Breast epithelium (tissue), 4 donors: ENCODE measurements at places on chromosomes 5 and 9. TPM values are rescaled to one million over a fixed set of nuclear protein-coding genes. Genes with fewer than 3 reads are reported as not detected.

DNA sequence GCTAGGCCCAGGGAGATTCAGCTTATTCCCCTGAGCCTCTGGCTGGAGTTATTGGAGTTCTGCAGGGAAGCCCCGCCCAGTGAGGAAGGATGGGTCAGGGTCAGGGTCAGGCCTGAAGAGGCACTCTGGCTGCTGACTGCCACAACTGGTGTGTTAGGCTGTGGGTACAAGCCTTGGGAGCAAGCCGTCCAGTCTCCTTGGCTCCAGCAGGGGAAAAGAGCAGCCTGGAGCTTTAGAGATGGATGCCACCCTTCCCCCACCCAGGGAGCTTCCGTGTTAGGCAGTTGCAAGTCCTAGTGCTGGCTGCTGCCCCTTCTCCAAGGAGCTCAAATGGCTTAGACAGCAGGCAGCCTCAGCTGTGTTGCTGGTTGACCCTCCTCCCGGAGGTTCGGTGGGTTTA is 34.4 kb upstream of the TAF11L2 start:
- no peak overlapping the region for H3K27ac ChIP-seq
- no peaks in the 10 kb centered on the region for H3K4me1 ChIP-seq
- H3K27me3 ChIP-seq = no peaks in the 10 kb centered on the region
- DNase-seq = no peak

DNA sequence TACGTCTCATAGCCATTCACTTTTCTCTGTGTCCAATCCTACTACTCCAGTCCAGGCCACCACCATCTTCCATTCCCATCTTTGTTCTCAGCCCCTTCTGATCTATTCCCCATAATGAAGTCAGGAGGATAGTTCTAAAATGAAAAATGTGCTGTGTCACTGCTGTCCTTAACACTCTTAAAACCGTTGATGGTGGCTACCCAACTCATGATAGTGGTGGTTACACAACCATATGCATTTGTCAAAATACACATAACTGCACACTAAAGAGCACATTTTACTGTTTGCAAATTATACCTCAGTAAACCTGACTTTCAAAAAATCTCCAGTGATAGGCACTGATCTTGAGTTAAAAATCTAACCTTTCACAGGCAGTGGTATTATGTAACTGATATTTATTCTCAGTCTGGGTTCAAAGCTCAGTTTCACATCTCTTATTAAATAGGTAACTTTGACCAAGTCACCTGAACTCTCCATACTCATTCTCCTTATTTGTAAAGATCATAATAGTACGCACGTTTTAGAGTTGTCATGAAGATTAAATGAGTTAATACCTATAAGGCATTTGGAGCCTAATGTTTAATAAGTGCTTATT is 24.6 kb upstream of the ADRB2 start:
- H3K27me3 ChIP-seq = no peaks in the 10 kb centered on the region
- no peak overlapping the region for H3K4me3 ChIP-seq
- H3K27ac ChIP-seq = no peak overlapping the region
- no peaks in the 10 kb centered on the region for H3K36me3 ChIP-seq
- DNase-seq = no peak

GRCh38 chr5:96741891-96742309 is 65.8 kb downstream of the ERAP1 start:
- no peak overlapping the region for H3K4me3 ChIP-seq
- no peaks in the 10 kb centered on the region for H3K27me3 ChIP-seq
- no peaks in the 10 kb centered on the region for H3K4me1 ChIP-seq
- DNase-seq = no peak

DNA sequence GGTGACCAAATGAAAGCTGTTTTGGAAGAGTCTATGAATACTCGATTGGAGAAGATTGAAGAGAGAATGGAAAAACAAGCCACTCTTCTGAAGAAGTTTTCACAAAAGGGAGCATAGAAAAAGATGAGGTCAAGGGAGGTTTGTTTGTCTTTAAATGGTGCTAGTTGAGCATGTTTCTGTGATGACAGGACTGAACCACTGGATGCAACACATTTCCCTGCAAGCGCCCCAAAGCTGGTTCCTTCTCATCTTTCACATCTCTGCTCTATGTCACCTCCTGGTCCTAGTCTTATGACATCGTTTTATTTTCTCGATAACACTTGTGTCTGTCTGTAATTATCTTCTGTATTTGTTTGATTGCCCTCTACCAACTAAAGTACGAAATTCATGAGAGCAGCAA is 3.8 kb upstream of the CCDC192 start:
- no peak overlapping the region for H3K27ac ChIP-seq
- H3K36me3 ChIP-seq = no peaks in the 10 kb centered on the region
- DNase-seq = no peak
- no peaks in the 10 kb centered on the region for H3K27me3 ChIP-seq
- H3K4me3 ChIP-seq = no peak overlapping the region

DNA sequence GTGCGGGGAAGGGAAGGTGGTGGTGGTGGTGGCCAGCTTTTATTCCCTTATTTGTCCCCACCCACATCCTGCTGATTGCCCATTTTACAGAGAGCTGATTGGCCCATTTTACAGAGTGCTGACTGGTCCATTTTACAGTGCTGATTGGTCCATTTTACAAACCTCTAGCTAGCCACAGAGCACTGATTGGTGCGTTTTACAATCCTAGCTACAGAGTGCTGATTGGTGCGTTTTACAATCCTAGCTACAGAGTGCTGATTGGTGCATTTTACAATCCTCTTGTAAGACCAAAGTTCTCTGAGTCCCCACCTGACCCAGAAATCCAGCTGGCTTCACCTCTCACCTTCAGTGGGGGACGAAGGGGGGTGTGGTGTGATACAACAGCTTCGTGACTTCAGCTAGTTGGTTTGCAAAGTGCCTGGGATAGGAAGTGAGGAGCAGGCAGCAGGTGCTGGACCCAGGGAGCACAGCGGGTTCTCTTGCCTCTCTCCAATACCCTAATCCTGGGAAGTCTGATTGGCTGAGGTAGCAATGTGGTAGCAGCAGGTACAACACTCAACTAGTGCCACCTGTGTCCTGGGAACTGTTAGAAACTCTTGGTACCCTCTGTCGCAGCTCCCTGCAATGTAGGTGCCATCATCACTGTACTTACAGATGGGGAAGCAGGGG is 92.1 kb downstream of the BARX1 start:
- DNase-seq = no peak
- H3K27ac ChIP-seq = no peak overlapping the region
- no peaks in the 10 kb centered on the region for H3K36me3 ChIP-seq
- no peak overlapping the region for H3K4me3 ChIP-seq

GRCh38 chr5:92372766-92373165 is 989.6 kb upstream of the ARRDC3 start:
- no peak overlapping the region for H3K27ac ChIP-seq
- H3K27me3 ChIP-seq = no peaks in the 10 kb centered on the region
- H3K4me1 ChIP-seq = no peaks in the 10 kb centered on the region
- DNase-seq = no peak
- H3K36me3 ChIP-seq = no peaks in the 10 kb centered on the region

GRCh38 chr9:99948896-99949295 is 42.4 kb downstream of the STX17 start:
- no peaks in the 10 kb centered on the region for H3K27me3 ChIP-seq
- DNase-seq = no peak
- no peak overlapping the region for H3K4me3 ChIP-seq
- no peaks in the 10 kb centered on the region for H3K36me3 ChIP-seq
- H3K4me1 ChIP-seq = peaks cover 3% of the 10 kb centered on the region

GRCh38 chr5:109950634-109951033 is 260.9 kb downstream of the MAN2A1 start:
- no peak overlapping the region for H3K4me3 ChIP-seq
- H3K27me3 ChIP-seq = no peaks in the 10 kb centered on the region
- no peak overlapping the region for H3K27ac ChIP-seq
- DNase-seq = no peak
- no peaks in the 10 kb centered on the region for H3K36me3 ChIP-seq
- no peaks in the 10 kb centered on the region for H3K4me1 ChIP-seq

DNA sequence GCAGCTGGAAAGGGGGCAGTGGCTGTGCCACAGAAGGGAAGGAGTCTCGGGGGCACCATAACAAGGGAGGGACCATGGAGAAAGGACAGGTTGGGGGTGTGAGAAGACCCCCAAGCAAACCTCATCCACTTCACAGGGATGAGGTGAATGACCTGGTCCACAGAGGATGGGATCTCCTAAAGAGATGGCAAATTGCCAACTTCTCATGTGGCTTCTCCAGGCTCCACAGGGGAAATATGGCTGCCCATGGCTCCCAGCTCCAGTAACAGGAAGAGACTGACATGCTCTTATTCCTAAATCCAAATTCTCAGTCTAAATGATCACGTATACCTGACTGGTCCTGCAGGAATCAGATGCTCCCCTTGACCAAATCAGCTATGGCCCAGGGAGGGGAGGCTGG is 340.4 kb downstream of the SPOCK1 start:
- H3K4me1 ChIP-seq = no peaks in the 10 kb centered on the region
- H3K27ac ChIP-seq = no peak overlapping the region
- H3K36me3 ChIP-seq = no peaks in the 10 kb centered on the region
- H3K4me3 ChIP-seq = no peak overlapping the region
- DNase-seq = no peak

- DNase-seq = no peak
- H3K4me3 ChIP-seq = no peak overlapping the region
- H3K4me1 ChIP-seq = peaks cover 6% of the 10 kb centered on the region
- no peaks in the 10 kb centered on the region for H3K27me3 ChIP-seq
These were observed 5.2 kb downstream of the INIP start for GRCh38 chr9:112712678-112713077.

DNA sequence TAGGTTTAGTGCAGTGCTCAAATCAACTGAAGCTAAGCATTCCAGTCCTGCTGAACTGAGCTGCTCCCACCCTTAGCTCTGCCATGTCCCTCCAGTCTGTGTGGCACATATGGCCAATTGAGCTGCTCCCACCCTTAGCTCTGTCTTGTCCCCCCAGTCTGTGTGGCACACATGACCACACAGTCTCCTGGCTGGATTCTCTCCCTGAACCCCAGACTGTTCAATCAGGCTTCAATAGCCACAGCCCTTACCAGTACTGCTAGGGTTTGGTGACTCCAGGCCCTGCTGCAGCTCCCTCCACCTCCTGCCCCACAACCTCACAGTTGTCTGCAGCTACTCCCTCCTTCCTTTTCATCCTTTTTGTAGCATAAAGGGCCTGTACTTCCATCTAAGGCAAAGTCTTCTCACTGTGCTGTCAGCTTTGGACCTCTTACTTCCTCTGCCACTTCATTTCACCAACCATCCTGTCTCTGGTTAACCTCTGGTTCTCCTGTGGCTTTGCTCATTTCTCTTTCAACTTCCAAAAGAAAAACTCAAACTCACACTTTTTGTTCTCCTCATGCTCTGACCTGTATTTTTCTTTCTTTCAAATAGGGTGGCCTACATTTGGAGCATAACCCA is 50.8 kb downstream of the ADAMTS12 start:
- H3K4me1 ChIP-seq = no peaks in the 10 kb centered on the region
- no peak for DNase-seq
- H3K27me3 ChIP-seq = no peaks in the 10 kb centered on the region
- H3K36me3 ChIP-seq = no peaks in the 10 kb centered on the region

- H3K27ac ChIP-seq = no peak overlapping the region
- no peaks in the 10 kb centered on the region for H3K36me3 ChIP-seq
- no peaks in the 10 kb centered on the region for H3K27me3 ChIP-seq
- H3K4me3 ChIP-seq = no peak overlapping the region
- H3K4me1 ChIP-seq = no peaks in the 10 kb centered on the region
These were observed 18.3 kb upstream of the TCOF1 start for GRCh38 chr5:150339165-150339564.

GRCh38 chr5:466661-467310 is 23.8 kb downstream of the EXOC3 start:
- no peak overlapping the region for H3K4me3 ChIP-seq
- H3K4me1 ChIP-seq = no peaks in the 10 kb centered on the region
- H3K36me3 ChIP-seq = no peaks in the 10 kb centered on the region
- no peaks in the 10 kb centered on the region for H3K27me3 ChIP-seq

DNA sequence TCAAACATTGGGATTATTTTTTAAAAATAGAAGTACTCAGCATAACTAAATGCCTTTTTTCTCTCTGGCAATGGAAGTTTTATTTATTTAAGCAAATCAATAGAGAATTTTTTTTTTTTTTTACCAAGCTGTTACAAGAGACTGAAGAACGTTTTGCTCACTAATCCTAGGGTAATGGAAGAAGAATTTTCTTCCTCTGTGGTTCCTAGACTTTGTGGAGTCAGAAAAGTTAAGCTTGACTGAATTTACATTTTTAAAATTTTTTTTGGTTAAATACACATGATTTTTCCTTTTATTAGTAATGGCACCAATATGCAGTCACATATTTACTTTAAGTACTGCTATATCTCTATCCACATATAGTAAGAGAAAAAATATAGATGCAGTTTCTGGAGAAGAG is 189.8 kb downstream of the PCSK1 start:
- no peak for DNase-seq
- H3K4me3 ChIP-seq = no peak overlapping the region
- H3K27ac ChIP-seq = no peak overlapping the region
- H3K36me3 ChIP-seq = no peaks in the 10 kb centered on the region
- H3K27me3 ChIP-seq = no peaks in the 10 kb centered on the region

GRCh38 chr9:101029315-101030085 is 973 bp downstream of the PLPPR1 start:
- H3K36me3 ChIP-seq = no peaks in the 10 kb centered on the region
- H3K4me1 ChIP-seq = no peaks in the 10 kb centered on the region
- H3K27ac ChIP-seq = peak overlapping the region; percentile 87
- DNase-seq = no peak
- peaks cover 15% of the 10 kb centered on the region for H3K27me3 ChIP-seq

GRCh38 chr9:14775917-14776316 is 53.4 kb upstream of the CER1 start:
- H3K27me3 ChIP-seq = no peaks in the 10 kb centered on the region
- no peak for DNase-seq
- no peaks in the 10 kb centered on the region for H3K36me3 ChIP-seq
- no peaks in the 10 kb centered on the region for H3K4me1 ChIP-seq
- no peak overlapping the region for H3K27ac ChIP-seq

DNA sequence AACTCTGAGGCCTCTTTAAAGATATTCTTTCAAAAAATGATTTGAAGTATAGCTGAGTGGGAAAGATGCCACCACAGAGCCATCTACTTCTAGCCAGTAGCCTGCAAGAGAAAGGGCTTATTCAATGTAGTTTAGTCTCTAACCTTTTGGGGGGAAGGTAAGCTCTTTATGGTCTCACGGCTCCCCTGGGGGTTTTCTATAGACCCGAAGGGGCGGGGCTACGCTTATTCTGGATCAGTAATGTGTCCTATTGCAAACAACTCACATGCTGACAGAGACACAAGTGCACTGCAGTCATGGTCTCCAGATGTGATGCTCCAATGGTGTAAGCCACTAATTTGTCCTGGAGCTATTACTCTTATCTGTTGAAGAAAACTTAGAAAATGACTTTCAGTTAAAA is 53.4 kb upstream of the RPS23 start:
- H3K4me1 ChIP-seq = no peaks in the 10 kb centered on the region
- H3K4me3 ChIP-seq = no peak overlapping the region
- H3K36me3 ChIP-seq = no peaks in the 10 kb centered on the region

- no peaks in the 10 kb centered on the region for H3K27me3 ChIP-seq
These were observed 60.6 kb upstream of the TRPC7 start for GRCh38 chr5:136425921-136426320.

Gene IRX1
- 27.8 TPM for total RNA-seq

Gene ADAMTSL1
- 4.2 TPM for total RNA-seq

Gene LPAR1
- 79.3 TPM for total RNA-seq
